ENCODE measurements at places on chromosomes 3 and 15. TPM values are rescaled to one million over a fixed set of nuclear protein-coding genes. Genes with fewer than 3 reads are reported as not detected.

The CPA3 gene
- total RNA-seq: not detected

The OXNAD1 gene
- 38.8 TPM for total RNA-seq

The CFAP100 gene
- total RNA-seq: not detected

DNA sequence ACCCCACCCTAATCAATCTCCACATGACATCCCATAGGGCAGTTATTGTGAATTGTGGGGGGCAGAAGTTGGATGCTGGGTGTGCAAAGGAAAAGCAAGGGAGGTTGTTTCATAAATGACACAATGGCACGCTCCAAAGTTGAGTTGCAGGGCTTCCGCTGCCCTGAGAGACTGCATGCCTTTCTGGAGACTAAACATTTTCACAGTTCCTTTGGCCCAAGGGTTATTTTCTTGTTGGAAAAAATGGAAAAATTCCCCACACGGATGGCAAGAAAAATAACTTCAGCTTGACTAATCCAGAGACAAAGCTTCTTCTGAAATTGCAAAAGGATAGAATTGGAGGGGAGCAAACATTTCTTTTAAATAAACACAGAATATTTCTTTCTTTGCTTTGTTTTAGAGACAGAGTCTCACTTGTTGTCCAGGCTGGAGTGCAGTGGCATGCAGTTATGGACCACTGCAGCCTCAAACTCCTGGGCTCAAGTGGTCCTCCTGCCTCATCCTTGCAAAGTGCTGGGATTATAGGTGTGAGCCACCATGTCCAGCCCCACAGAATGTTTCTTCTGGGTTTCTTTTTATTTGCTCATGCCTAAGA lies 19.1 kb upstream of the TPM1 start:
- H3K36me3 ChIP-seq: no peaks in the 10 kb centered on the region
- no peak overlapping the region for H3K27ac ChIP-seq
- no peaks in the 10 kb centered on the region for H3K4me1 ChIP-seq
- H3K27me3 ChIP-seq: peaks cover 3% of the 10 kb centered on the region
- DNase-seq: no peak
- no peak overlapping the region for H3K4me3 ChIP-seq

GRCh38 chr3:179179979-179180759 lies 32.0 kb downstream of the PIK3CA start:
- DNase-seq: no peak
- no peak overlapping the region for H3K27ac ChIP-seq
- H3K27me3 ChIP-seq: no peaks in the 10 kb centered on the region
- H3K4me1 ChIP-seq: peaks cover 57% of the 10 kb centered on the region
- no peak overlapping the region for H3K4me3 ChIP-seq
